ENCODE measurements at places on chromosomes 2 and 18.

- no peak for DNase-seq
Observed at GRCh38 chr2:19762142-19762541, 139.6 kb downstream of the TTC32 start.

DNA sequence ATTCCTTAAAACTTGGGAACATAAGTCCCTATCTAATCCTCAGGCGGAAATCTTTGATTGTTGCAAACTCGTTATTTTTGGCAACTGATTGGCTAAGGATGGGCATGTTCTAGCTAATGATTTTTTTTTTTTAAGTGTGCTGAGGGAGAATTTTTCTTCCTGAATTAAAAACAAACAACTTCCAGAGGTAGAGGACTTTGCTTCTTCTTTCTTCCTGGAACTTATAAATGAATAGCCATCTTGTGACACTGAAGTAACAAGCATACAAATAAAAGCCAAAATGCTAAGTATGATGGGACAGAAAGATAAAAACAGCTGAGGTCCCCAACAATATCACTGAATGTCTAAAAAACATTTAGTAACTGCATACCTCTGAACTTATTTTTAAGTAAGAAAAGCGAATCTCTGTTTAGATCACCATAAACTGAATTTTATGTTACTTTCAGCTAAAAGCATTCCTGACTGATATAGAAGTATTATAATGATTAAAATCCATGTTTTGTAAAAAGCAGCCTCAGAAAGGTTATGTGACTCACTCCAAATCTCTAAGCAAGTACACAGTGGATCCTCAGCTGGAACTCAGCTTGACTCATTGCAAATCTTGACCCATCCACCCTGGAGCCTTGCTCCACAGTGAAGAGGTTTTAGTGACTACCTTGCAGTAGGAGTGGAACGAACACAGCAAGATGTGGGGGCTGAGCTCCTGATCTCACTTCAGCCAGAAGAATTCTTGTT is 344.4 kb downstream of the CLIP4 start:
- DNase-seq, result no peak

DNA sequence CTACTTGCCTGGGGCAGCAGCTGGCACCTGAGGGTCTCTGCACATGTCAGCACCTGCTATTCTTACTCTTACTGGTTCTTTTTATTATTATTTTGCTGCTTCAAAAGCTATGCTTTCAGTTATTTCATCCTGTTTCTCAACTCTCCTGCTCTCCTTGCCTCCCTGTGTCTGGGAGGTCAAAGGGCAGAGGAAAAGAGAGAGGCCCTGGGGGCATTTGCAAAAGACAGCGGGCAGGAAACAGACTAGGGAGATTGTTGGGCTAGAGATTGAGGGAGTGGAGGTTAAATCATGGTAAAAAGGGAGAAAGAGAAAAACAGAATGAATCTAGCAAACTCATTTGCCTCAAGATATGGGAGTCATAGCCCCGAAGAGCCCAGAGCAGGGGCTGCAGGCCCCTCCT is 21.1 kb upstream of the RPL31 start:
- DNase-seq, result no peak

DNA sequence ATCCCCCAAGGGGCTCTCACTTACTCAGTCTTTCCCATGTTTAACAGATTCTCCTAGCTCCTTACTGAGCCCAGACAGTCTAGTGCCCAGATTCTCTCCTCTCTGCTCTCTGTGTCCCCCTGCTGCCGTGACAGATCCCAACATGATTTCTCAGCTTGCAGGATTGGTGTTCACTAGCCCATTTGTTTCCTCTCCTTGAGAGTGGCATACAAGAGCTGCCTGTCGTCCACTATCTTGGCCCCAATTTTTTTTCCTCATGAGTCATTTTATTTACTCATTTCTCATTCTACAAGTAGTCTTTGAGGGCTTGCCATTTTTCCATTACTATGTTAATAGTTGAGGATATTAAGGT is 199.9 kb upstream of the FN1 start:
- DNase-seq, result no peak

DNA sequence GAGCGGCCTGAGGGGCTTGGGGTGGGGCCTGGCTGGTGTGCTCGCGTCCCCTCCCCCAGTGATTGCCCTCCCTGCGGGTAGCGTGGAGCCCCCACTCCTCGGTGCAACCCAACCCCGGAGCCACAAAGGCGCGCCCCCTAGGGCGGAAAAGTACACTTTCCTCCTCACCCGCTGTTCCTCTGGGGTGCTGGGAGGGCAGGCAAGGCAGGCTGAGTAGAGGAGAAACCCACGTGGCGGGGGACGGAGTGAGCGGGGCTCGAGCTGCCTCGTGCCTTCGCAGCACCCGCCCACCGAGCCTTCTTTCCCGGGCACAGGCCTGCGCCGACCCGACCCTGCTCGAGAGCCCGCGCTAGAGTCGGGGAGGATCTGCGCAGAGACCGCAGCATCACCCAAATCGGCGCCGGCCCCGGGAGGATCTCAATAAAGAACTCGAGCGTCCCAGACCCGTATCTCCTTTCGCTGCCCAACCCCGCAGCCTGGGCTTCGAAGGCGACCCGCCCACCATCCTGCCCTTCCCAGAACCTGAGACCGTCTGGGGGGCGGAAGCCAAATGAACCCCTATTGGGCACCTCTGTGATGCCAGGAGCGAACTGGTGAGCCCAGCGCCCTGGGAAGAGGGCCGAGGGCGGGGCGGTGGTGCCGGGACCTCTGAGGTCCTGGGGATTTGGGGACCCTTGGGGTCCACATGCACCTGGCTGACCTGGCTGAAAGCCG is 1.5 kb downstream of the UCN start:
- no peak for DNase-seq

- DNase-seq, result no peak
Observed at GRCh38 chr2:194327196-194327888, 1329.7 kb upstream of the SLC39A10 start.

DNA sequence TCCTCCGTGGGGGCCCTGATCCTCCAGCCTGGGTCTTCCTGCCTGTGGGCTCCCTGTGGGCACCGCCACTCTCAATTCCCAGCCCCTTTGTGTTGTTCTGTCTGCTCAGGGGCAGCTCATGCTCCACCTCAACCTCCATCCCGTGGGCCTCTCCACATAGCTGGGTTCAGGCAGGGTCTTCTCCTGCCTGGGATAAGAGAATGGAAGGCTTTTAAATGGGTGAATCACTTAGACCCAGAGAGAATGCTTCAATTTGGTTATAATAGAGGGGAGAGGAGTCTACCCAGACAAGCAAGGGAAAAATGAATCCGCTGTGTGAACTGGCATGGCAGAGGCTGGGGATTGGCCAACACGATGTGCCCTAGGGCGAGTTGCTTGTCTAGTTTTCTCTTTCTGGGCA is 138.4 kb upstream of the MYCN start:
- DNase-seq, result no peak

DNA sequence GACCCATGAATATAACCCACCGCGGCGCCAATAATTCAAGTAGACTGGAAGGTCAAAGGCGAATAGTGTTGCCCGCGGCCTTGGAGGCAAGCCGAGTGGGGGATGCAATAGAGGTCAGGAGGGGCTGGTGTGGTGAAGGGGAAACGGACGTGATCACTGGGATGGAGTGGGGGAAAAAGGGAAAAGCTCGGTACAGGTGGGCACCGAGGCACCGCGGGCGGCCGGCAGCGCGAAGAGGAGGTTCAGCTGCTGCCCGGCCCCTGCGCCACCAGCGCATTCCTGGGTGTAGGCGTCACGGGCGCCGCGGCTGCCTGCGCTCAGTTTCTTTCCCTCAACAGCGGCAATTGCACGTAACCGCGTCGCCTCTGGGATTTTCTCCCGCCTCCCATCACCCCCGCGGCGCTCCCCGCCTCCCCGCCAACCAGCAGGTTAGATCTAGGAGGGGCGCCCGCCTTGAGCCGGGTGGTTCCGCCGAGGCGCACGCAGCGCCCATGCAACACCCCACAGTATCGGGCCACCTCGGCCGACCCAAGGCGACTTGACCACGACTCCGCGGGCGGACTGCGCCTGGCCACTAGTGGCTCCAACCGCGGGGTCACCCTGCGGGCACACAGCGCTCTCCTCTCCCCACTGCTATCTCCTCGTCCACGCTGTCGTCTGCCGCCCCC is 1.5 kb downstream of the RND3 start:
- DNase-seq, result no peak
